ENCODE measurements at places on chromosomes 7 and 10. TPM values are rescaled to one million over a fixed set of nuclear protein-coding genes. Genes with fewer than 3 reads are reported as not detected.

- no peak for DNase-seq
Measured at GRCh38 chr10:69461243-69462025, 10.2 kb downstream of the TSPAN15 start.

DNA sequence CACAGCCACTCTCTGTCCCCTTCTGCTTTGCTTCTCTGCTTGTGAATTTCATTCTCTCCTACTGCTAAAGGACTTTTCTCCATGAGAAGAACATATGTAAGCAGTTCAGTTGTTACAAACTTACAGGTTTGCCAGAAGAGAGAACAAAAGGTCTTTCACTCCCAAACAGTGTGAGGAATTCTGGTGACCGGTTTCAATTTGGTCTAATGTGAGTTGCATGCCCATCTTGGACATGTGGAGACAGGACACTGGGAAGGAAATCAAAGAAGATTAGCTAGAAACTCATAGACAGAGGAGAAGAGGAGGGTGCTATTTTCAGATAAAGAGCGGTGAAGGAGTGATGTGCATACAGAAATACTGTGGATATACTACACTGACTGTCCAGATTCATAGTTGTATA, 209.5 kb upstream of the INHBA start:
- no peak for DNase-seq

DNA sequence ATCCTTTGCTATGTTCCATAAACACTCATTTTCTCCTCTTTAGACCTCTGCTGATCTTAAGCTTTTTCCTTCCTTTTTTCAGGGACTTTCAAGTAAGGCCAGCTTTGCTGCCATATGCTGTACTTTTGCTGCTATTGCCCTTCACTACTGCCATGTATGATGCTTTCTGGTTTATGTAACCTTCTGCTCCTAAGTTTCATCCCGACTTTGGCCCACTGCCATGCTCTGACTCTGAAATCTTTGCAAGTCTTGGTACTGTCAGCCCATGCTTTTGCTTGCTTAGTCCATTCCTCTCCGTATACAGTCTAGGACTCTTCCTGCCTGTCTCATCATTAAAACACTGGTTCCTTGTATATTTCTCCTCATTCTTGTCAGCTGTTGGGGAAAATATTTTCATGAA, 152.4 kb downstream of the RNF133 start:
- DNase-seq = peak; percentile 3

DNA sequence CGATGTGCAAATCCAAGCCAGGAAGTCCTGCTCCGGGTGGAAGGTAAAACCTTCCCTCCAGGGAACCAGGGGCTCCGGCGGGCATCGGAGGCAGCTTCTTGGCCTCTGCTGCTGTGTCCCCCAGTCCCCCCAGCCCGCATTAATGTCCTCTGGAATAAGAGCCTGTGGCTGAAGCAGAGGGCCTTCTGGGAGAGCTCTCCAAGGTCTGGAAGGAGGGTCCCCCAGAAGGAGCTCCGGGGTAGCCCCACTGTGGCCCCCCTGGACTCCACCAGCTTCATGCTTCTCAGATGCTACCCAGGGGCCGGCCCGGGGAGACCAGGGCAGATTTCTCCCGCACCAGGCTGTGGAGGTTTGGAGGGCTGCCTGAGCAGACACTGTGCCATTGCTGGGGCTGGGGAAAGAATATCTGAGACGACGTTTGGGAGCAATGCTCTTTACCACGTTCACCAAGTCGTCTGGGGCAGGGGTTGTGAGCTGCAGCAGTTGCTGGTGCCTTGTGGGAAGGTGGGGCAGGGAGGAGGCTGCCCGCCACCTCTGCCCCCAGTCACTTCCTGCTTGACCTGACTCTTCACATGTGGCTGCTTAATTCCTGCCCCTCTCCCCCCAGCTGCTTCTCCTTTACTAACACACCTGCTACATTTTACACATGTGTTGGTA, 8.3 kb downstream of the ZNF853 start:
- no peak for DNase-seq

GRCh38 chr7:42151309-42151708, 85.7 kb downstream of the GLI3 start:
- DNase-seq = peak; percentile 35

- no peak for DNase-seq
Measured at GRCh38 chr7:36107926-36108631, 45.0 kb upstream of the EEPD1 start.

DNA sequence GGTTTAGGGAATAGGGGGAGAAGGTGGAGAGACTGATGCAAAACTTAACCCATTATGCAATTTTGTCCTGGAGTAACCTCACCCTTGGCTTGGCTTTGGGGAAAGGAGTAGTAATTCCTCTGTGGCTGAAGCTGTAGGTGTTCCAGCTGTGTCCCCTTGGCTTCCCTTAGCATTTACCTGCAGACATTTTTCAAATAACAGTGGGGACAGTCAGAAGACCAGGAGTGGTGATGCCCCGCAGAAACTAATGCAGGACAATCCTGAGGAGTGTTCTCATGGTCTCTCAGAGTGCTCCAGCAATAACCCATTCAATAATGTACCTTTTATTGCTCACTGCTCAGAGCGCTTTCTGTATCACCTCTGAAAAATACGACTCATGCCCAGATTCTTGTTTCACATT, 282.1 kb downstream of the ZEB1 start:
- DNase-seq = no peak

GRCh38 chr7:98878365-98879197, at the start of gene TRRAP:
TSS of gene TRRAP (plus strand) at chr7:98878532. CDS start at chr7:98881151, 2,619 bp downstream.
- peak; percentile 68 for DNase-seq

DNA sequence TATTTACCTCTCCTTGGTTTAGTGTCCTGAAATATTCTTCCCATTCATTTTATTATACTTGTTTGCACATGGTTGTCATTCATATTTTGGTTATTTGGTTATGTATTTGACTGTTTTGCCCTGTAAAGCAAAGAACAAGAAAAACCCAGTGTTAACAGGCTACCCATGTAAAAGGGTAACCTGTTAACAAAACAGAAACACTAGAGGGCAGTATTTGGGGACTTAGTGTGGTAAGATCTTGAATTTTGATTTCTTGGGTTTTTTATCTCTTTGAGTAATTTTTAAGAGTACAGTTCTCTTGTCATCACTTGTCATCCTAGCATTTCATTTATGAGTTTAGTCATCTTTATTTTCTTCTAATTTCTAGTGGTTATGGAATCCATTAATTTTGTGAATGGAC, 51.3 kb downstream of the POLL start:
- DNase-seq = no peak

DNA sequence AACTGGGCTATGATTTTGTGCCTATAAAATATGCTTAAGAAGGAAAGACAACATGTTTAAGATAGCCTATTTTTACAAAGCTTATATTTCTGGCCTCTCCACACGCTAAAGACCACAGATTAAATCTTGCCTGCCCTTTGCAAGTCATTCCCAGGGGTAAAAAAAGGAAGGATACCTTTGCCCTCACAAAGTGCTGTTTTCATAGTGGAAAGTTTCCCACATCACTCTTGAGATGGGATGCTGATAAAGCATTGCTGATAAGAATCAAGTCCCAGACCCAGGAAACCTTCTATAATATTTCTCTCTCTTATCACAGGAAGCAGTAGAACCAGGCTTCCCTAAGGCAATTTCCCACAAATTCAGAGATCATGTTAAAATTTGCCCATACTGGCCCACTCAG, 56.5 kb downstream of the GSAP start:
- DNase-seq = no peak

DNA sequence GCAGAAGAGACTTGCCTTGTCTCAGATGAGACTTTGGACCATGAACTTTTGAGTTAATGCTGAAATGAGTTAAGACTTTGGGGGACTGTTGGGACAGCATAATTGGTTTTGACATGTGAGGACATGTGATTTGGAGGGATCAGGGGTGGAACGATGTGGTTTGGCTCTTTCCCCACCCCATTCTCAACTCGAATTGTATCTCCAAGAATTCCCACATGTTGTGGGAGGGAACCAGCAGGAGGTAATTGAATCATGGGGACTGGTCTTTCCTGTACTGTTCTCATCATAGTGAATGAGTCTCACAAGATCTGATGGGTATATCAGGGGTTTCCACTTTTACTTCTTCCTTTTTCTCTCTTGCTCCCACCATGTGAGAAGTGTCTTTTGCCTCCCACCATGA, 229.7 kb upstream of the KCND2 start:
- no peak for DNase-seq

DNA sequence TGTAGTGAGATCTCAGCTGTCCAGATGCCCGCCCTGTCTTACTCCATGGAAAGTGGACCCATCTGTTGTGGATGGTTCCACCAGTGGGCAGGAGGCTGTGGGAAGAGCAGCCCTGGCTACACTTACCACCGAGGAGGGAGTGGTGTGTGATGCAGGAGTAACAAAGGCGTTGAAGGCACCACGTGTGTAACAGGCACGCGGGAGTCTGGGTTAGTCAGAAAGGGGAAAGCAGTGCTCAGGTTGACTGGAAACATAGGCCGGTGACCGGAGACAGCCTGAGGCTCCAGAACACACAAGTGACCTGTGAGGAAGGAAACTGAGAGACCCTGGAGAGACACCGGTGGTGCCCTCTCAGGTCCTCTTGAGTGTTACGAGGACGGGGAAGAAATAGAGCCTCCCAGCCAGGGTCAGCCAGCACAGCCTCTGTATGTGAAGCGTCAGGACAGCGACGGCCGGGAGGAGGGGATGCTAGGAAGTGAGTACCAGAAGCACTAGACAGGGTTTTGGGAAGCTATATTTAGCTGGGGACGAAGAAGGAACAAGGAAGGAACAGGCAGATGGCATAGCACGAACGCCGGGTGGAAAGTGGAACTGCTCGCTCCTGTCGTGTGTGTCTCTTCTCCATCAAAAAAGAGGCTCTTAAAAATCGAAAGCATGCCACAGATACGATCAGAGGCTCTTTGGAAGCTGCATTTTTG, 51.7 kb downstream of the DAGLB start:
- DNase-seq = no peak

DNA sequence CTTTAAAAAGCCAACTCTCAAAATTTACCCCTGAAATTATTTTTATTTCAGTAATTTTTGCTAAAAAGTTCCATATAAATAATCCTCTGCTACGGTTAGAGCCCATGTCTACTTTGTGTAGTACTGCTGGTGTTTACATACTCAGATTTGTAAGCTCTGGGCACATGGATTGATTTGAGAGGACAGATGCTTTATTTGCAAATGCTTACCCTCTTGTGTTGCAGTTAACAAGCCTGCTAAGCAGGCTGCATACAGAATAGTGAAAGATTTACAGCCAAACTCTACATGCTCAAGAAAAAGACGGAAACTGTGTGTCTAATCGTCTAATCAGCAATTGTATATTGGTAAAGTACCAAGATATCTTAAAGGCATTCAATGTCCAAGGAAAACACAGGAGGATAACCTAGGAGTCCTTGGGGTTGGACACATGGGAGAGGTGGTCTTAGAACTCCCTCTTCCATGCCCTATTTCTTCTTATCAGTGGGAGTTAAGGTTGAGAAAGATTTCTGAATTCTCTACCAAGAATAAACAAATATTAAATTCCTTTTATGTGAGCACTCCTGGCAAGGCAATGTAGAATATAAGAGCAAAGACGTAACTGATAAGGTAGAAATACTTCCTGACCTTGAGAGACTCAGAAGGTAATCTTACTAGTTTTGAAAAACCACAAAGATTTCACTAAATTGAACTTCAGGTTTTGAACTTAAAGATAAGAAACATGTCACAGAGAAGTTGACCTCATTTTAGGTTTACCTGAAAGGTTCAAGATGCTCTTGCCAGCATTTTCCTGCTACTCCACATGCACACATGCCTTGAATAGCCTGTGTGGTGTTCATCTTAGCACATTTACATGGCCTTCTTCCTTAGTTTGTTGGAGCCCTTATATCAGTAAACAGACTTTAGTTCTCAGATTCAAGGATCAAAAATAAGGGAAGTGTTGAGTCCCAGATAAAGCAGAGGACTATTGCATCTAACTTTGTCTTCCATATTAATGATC, 1216.5 kb downstream of the SORCS3 start:
- no peak for DNase-seq

DNA sequence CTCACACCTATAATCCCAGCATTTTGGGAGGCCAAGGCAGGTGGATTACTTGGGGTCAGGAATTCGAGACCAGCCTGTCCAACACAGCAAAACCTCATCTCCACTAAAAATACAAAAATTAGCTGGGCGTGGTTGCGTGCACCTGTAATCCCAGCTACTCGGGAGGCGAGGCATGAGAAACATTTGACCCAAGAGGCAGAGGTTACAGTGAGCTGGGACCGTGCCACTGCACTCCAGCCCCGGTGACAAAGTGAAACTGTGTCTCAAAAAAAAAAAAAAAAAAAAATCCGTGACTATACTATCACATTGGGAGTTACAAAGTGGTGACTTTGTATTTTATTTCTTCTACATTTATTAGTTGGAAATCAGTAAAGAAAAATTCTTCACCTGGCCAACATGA, 101.2 kb downstream of the EPC1 start:
- DNase-seq = no peak

GRCh38 chr7:4003503-4003902, 678.6 kb upstream of the FOXK1 start:
- DNase-seq = no peak

GRCh38 chr7:44431091-44431608, 59.3 kb downstream of the NUDCD3 start:
- peak; percentile 48 for DNase-seq

GRCh38 chr7:32163896-32164295, 93.7 kb upstream of the PDE1C start:
- DNase-seq = no peak

DNA sequence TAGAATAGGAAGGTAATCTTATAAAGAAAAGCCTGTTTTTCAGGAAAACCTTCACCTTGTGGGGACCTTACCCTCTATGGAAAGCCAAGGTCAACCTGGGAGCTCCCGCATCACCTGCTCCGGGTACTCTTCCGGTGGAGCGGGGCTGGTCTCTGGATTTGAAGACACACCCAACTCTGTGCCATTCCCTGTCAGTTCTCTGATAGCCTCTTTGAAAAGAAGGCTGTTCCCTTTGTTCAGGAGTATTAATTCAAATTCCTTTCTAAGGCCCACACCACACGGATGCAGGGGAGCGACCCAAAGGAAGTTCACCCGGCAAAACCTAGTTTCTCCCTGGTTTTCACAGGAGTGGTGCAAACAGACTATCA, 10.7 kb downstream of the CTBP2 start:
- DNase-seq = peak; percentile 49

DNA sequence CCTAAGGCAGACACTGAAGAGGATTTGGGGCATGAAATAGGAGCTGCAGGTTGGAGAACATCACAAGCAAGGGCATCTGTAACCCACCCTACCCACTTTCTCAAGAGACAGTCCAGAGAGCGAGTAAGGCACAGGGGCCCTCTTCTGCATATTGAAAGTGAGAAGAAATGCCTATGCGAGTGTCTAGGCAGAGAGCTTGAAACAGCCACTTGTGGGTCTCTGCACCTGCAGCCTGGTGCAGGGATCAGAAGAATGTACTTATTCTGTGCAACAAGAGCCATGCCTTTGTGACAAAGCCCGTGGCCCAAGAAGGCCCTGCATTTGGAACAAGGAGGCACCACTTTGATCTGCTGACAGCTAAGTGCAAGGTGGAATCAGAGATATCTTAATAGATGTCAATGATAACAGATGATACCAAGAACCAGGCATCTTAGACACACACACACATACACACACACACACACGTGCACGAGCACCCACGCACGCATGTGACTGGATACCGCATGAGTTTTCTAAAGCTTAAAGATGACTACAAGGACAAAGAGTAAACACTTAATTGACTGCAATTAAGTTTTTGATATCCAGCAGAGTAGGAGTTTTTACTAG, 89.3 kb downstream of the NPSR1 start:
- DNase-seq = no peak

The NKX1-2 gene
- not detected for total RNA-seq

The KLF14 gene
- total RNA-seq = not detected

The ITGA8 gene
- total RNA-seq = 14.8 TPM

The LRGUK gene
- total RNA-seq = 3.7 TPM

The CRTAC1 gene
- total RNA-seq = 7.3 TPM

The GHRHR gene
- total RNA-seq = not detected

The OPALIN gene
- total RNA-seq = not detected

The LIPF gene
- not detected for total RNA-seq

The MEIG1 gene
- not detected for total RNA-seq
